ENCODE measurements at places on chromosomes 13 and 19.
A peak's percentile ranks its signal among the peaks of the same experiment; 100 is the strongest.

DNA sequence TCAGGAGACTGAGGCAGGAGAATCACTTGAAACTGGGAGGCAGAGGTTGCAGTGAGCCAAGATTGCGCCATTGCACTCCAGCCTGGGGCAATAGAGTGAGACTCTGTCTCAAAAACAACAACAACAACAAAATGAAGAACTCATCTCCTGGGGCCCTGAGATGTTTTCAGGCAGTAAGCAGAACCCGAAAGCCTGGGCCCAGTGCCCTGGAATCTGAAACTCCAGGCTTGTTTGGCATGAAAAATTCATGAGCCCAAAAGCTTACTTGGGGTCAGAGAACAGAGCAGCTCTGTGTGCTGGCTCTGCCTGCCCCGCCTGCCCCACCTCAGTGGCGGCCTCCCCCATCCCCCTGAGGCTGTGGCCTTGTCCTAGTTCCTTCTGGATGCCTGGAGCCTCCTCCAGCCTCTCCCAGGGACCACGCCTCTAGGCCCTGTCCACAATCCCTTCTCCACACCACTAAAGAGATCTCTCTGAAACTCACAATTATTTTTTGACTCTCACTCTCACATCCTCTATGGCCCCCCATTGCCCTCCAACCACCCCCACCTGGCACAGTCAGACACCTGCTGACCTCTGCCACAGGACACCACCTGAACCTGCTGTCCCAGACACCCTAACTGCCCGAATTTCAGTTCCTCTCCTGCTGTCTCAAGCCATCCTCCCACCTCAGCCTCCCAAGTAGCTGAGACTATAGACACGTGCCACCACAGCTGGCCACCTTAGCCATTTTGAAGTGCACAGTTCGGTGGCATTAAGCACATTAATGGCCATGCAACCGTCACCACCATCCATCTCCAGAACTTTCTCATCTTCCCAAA lies 6.9 kb upstream of the AP1M2 start:
- DNase-seq, result no peak

- DNase-seq, result no peak
Observed at GRCh38 chr13:76820759-76821158, 65.4 kb downstream of the KCTD12 start.

DNA sequence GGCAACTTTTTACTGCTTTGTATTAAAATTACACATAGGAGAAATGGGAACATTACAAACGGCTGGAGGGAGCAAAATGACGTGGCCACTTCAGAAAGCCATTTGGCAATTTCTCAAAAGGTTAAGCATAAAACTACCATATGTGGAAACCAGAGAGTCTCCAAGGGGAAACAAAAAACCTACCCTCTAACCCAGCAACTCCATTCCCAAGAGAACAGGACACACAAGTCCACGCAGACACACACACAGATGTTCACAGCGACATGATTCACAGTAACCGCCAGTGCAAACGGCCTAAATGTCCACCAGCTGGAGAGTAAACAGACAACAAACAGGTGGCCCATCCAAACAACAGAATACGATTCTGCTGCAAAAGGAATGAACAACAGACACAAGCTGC lies 37.2 kb downstream of the STK24 start:
- no peak for DNase-seq

DNA sequence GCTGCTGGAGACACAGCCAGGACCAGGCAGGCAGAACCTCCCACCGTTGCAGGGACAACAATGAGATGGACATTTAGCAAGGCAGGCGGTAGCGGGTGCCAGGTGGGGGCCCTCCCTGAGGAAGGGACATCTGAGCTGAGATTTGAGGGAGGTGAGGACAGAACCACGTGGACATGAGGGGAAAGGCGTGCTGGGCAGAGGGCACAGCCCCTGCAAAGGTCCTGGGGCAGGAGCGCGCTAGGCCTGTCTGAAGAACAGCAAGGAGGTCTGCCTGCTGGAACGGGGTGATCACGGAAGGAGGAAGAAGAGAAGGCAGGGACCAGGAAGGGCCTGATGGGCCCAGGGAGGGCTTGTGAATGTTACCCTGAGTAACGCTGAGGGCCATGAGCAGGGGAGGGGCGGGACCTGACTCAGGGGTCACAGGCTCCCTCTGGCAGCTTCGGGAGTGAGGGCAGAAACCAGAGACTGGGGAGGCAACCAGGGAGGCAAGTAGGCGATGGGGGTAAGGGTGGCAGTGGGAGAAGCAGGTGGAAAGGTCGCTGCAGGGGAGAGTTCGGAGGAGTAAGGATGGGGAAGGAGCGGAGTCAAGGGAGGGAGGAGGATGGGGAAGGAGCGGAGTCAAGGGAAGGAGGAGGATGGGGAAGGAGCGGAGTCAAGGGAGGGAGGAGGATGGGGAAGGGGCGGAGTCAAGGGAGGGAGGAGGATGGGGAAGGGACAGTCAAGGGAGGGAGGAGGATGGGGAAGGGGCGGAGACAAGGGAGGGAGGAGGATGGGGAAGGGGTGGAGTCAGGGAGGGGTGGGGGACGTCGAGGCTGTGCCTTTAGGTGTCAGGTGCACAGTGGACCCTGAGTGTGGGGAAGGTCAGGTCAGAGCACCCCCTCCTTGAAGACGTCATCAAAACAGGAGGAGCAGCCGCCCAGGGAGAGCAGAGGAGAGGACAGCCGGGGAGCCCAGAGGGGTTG lies 15.7 kb upstream of the B3GNT3 start:
- peak; percentile 33 for DNase-seq

- DNase-seq, result no peak
Observed at GRCh38 chr13:74743992-74744391, 609.8 kb upstream of the KLF12 start.

GRCh38 chr19:8132858-8133458 lies 16.4 kb downstream of the FBN3 start:
- no peak for DNase-seq

- DNase-seq, result no peak
Observed at GRCh38 chr19:7461841-7462629, 26.8 kb downstream of the PEX11G start.

DNA sequence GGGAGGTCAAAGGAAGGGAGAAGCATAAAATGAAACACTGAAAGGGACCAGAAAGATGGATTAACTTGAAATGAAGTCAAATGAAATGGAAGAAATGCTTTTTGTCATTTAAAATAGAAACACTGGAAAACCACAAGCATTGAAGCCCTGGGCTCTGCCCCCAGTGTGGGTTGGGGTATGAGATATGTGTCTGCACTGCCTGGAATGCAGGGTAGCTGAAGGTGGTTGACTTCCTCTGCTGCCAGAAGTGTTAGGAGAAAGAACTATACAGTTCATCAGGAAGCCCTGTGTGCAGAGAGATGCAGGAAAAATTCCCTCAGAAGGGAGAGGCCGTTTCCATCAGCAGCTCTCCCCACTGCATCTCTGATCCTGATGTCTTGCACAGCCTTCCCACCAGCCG lies 69.2 kb downstream of the DHRS12 start:
- peak; percentile 79 for DNase-seq

DNA sequence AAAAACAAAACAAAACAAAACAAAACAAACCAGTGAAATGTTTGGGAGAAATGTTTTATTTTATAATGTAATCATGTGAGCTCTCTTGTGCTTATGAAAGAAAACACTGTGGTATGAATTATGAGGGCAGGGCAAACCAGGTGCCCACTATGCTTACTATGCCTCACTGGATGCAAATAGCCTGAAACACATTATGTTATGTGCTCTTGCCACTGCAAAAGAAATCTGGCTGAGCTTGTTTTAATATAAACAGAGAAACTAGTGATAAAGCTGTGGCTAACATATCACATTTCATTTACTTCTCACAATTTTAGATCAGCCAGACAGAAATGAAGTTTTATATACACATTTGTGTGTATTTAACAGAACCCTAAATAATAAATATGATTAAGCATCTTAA lies 8.7 kb upstream of the NBEA start:
- DNase-seq, result no peak

DNA sequence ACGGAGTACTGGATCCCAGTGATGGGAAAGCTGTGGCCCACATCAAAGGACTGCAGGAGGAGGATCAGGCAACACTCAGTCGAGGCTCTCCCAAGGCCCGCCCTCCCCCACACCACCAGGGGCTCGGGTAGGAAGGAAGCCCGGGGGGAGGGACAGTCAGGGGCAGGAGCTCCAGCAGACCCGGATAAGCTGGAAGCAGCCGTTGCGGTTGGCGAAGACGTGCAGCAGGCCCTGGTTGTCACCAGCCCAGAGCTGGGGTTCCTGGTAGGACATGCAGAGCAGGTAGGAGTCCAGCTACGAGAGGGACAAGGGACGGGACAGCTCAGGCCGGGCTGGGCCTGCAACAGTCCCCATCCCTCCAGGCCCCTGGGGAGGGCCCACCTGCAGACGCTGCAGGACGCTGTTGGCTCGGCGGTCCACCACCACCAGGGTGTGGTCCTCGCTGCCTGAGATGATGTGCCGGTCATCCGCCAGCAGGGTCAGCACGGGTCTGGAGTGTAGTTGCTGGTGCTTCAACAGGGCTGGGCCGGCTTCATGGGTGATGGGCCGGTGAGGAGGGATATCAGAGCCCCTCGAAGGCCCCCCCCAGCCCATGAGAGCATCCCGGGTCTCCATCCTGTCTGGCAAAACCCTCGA lies 1.9 kb downstream of the GNG14 start:
- DNase-seq, result no peak

DNA sequence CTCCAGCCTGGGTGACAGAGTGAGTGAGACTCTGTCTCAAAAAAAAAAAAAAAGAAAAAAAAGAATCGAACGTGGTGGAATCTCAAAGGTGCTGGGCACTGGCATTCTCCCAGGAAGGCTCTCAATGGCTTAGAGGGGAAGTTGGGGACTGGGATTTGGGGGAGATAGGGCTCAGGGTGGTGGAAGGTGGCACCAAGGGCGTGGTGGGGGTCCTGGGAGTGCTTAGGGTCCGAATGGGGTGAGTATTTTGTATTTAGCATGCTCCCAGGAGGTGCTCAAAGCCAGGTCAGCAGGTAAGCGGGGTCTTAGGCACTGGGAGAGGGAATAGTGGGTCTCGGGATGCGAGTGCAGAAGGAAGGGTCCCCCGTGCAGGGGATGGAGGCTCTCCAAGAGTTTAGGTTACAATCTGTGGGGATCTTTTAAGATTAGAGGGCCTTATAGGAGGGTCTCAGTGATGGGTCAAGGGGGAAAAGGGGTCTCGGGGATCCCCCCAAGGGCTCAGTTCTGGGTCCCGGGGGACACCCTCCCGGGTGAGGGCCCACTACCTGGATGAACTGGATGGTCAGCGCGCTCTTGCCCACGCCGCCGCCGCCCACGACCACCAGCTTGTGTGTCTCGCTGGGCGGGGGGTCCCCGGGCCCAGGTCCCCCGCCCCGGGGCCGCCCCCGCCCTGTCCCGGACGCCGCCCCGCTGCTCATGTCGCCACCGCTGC lies 386 bp downstream of the RRAS start:
- DNase-seq, result no peak

GRCh38 chr19:36972571-36972970 lies 56.4 kb downstream of the ZNF568 start:
- no peak for DNase-seq

DNA sequence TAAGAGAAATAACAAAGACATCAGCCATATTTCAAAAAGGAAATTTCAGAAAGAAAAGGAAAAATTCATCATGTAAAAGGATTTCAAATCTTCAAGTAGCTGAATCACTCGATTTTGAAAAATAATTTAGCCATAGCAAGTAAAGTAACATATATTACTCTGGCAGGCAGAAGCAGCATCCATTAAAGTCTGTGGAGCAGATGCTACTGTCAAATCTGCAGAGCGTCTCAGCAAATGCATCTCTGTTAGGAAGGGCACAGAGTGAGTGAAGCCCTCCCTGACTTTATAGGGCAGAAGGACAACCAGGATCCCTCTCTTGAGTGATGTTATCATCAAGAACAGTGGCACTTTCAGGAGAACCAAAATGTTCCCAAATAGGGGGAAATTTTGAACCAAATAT lies 445.5 kb downstream of the EFNB2 start:
- DNase-seq, result no peak

DNA sequence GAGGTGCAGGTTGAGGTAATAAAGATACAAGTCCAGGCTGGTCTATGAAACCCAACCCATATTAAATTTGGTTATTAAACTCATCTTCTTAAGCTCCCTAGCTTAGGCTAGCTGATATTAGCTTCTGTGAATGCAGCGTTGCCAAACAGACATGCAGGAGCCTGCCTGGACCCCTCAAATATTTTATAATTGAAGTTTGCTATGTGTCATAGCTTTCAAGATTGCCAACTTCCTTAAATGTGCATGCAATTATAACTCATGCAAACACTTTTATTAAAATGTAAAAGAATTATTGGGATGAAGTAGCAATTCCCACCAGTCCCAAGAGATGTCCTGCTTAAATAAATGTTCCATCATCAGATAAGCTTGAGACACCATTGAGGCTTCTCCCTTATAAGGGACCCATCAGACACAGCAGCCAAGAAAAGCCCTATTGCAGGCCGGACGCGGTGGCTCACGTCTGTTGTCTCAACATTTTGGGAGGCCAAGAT lies 51.3 kb downstream of the MBNL2 start:
- peak; percentile 59 for DNase-seq

- DNase-seq, result no peak
Observed at GRCh38 chr13:101567841-101568240, 115.4 kb downstream of the ITGBL1 start.

DNA sequence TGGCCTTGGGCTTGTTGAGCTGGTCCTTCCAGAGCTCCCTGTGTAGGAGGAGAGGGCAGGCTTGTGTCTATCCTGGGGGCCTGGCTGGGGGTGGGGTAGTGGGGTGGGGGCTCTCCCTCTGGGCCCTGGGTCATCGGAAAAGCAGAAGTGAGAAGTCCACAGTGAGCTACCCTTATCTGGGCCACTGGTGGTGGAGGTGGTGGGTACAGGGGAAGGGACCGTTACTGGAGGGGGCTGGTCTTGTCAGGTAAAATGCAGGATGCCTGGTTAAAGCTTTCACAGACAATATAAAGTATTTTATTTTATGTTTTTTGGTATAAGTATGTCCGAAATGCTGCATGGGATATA lies 342 bp upstream of the SIGLEC10 start:
- no peak for DNase-seq

DNA sequence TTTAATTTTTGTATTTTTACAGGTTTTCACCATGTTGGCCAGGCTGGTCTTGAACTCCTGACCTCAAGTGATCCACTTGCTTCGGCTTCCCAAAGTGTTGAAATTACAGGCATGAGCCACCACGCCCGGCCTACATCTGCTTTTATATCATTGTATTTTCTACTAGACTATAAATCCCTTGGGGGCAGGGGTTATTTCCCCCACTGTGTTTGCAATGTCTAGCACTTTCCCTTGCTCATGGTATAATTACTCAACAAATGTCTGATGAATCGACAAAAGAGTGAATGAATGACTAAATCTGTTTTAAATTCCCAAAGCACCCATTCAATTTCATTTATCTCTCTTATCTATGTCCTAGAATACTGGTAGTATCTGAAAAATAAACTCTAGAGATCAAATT lies 244.5 kb upstream of the CSNK1A1L start:
- DNase-seq, result no peak
